ENCODE measurements at places on chromosomes 11 and 22.

GRCh38 chr11:17743808-17744119 lies 9.2 kb downstream of the KCNC1 start:
- DNase-seq: no peak

DNA sequence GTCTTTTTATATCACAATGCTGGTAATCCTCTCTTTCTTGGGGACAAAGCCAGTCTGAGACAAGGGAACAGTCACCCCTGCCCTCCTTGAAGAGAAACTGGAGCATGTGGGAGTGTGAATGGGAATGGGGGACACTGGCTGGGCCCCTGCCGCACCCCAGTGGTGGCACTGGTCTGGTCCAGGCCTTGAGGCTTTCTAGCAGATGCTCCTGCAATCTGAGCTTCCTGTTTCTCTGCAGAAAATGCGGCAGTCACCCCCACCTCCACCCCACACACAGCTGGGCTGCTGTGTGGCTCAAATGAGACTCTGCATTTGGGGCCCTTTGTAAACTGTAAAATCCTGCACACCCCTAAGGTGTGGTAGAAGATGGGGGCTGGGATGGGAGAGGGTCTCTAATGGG lies 6.6 kb upstream of the MARK2 start:
- DNase-seq: no peak

DNA sequence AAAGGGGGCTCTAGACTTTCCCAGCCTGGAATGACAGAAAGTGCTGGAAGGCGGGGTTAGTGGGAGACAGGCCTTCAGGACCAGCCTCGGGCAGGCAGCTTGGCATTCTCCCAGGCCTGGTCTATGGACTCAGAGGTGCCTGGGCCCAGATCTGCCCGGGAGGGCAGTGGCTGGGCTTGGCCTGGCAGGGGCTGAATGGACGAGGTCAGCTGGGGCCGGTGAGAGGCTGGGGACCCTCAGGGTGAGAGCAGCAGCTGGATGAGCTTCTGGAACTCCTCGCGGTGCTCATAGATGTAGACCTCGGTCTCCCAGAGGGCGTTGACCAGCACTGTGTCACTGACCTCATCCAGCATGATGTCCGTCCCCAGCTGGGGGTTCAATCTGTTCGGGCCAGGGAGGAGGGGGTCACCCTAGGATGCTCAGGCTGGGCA lies 1.5 kb upstream of the BAIAP2L2 start:
- DNase-seq: no peak

DNA sequence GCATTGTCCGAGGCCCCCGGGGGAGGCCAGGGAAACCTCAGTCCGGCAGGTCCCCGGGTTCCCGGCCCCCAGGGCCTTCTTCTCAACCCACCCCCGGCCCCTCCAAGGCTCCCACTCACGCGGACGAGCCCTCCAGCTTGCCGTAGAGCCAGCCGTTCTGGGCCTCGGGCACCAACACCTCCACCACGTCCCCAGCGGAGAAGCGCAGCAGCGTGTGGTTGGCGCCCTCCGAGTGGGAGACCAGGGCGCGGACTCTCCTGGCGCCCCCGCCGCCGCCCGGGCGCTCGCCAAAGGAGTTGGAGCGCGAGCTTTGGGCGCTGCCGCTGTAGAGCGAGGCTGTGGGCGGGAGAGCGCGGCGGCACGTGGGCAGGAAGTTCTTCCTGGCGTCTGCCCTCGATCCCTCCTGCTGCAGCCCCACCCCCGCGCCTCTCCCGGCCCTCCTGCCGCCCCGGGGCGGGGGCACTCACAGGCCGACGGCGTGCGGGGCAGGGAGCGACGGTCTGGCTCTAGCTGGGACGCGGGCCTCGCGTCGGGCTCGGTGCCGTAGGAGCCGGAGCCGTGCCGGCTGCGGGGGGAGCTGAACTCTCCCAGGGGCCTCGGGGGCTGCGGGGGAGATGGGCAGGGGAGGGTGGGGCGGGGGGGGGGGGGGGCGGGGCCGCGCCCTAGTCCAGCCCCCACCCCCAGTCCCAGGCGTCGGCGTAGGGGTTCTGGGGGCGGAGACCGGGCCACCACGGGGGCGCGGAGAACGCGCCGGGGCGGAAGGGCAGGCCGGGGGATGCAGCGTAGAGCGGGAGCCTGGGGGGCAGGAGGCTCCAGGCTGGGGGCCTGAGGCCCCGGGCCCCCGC lies 4.9 kb upstream of the SLC16A8 start:
- no peak for DNase-seq

- DNase-seq: no peak
Observed at GRCh38 chr22:37253126-37253660, 9.1 kb upstream of the RAC2 start.

DNA sequence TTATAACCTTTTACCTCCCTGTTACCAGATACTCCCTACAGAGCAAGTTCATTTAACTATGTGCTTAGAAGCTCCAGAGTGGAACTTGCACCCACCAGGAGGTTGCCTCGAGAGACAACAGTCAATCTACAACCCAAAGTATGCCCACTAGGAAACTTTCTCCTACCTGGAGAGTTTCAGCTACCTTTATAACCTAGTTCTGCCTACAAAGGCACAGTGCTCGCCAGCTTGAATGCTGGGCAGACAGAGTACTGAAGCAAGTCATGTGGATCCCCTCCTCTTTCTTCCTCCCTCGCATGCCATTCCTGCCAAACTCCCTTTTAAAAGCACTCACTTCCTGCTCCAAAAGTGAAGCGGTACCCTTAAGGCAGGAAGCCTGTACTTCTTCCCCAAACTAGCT lies 258.9 kb downstream of the SWAP70 start:
- no peak for DNase-seq

GRCh38 chr22:27152033-27152432 lies 494.6 kb downstream of the MIAT start:
- no peak for DNase-seq

DNA sequence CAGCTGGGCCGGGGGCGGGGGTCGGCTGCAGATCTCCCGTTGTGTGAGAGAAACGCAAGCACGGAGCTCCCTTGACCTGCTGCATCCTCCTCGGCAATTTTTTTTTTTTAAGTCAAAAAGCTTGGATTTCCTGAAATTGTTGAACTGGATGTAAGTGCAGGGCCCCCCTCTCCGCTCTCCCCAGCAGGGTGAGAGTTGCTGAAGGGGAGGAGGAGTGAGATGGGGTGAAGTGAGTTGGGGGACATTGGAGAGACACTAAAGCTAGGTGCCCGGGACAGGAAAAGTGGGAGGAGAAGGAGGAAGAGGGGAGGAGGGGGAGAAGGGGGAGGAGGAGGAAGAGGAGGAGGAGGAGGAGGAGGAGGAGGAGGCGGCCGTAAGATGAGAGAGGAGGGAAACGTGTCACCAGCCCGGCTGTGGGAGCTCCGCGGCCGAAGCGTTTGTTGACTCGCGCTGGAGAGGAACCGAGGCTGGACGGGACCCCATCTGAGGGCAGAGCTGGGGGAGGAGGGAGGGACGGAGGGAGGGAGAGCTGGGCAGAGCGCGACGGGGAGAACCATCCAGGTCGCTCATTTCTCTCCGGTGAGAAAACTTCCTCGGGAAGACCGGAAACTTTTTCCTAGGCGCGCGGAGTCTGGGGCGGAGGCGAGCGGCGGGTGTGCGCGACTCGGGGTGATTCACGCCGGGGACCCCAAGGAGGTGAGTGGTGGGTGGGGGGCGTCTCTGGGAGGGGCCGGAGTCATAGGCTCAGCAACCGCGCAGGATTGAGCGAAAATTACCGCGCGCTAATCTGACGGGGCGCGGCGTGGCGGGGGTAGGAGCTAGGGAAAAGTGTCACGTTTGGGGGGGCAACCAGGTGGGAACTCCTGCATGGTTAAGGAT lies 80.2 kb downstream of the PRR5L start:
- DNase-seq: no peak

- DNase-seq: no peak
Observed at GRCh38 chr11:128171506-128171905, 415.9 kb downstream of the ETS1 start.

DNA sequence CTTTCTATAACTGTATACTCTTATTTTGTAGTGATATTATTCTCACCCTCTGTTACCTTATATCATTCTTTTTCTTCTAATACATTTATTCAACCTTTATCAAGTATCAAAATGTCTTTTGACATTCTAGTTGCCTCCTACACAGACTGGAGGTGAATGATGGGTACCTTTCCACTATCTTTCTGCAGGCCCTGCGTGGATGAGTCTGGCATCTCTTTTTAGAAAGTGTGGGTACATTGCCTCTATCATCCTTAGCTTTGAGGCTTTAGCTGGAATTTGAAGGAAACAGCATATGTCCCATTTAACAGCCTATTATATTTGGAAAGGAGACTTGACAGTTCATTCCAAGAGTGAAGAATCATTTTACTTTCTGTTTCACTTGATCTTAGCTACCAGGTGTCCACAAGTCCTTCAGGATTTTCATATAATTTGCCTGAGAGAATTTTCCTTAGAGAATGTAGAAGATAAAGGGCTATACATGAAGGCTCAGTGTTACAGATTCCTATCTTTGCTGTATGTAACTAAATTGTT lies 192.0 kb downstream of the CWF19L2 start:
- DNase-seq: no peak

- no peak for DNase-seq
Observed at GRCh38 chr11:75338516-75339208, 12.8 kb downstream of the ARRB1 start.

DNA sequence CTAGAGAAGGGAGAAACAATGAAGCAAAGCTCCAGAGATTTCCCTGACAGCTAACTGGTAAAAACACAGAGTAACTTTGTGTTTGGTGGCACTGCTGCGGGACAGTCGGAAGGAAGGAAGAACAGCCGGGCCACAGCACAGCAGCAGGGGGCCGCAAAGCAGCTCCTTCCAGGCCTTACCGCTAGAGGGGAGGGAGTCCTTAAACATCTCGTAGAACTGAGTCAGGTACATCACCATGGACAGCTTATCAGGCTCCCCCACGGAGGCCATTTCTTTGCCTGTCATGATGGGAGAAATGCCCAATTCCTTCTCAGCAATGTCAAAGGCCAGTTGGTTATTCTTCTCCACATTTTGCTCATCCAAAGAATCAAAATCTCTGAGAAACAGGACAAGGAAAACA lies 114.6 kb upstream of the BID start:
- DNase-seq: no peak
